ENCODE measurements at places on chromosomes 2 and 18.

DNA sequence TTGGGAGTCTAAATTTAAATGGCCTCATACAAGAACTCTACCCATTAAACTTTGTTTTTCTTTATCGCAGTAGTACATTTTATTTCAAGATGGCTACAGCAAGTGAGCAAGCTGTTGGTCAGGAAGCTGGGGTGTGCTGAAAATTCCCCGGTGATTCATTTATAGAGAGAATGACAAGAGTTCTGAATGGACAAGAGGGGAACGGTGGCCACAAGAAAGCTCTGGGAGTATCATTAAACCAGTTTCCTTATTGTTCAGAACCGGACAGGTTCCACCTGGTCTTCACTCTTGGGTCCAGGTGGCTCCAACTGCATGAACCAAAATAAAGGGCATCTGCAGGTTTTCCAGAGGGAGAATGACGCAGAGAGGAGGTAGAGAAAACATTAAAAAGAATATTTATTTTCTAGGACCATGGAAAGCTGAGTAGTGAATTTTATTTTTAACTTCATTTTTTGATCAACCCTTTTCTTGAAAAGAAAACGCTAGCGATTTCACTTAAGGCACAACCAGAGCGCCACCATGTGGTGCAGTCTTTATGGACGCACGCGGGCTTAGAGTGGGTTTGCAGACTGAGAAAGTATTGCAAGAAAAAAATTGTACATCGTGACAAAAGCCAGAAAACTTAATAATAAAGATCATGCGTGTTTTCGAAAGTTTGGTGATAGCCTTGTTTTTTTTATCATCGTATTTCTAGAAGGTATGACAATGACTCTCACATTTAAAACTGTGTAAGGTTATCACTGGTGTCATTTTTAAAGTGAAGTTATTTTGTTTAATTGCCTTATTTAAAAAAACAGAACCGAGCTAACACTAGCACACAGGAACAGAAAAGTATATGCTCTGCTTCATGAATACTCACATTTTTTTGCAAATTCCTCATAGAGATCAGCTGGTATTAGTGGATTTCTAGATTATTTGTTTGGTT, 97.9 kb upstream of the NOL4 start:
- no peak for DNase-seq

GRCh38 chr2:112767693-112768330, 3.4 kb upstream of the CKAP2L start:
- DNase-seq: no peak

- no peak for DNase-seq
Measured at GRCh38 chr18:22547807-22548561, 130.3 kb upstream of the CTAGE1 start.

- no peak for DNase-seq
Measured at GRCh38 chr2:187081461-187081860, 232.5 kb upstream of the ZSWIM2 start.

DNA sequence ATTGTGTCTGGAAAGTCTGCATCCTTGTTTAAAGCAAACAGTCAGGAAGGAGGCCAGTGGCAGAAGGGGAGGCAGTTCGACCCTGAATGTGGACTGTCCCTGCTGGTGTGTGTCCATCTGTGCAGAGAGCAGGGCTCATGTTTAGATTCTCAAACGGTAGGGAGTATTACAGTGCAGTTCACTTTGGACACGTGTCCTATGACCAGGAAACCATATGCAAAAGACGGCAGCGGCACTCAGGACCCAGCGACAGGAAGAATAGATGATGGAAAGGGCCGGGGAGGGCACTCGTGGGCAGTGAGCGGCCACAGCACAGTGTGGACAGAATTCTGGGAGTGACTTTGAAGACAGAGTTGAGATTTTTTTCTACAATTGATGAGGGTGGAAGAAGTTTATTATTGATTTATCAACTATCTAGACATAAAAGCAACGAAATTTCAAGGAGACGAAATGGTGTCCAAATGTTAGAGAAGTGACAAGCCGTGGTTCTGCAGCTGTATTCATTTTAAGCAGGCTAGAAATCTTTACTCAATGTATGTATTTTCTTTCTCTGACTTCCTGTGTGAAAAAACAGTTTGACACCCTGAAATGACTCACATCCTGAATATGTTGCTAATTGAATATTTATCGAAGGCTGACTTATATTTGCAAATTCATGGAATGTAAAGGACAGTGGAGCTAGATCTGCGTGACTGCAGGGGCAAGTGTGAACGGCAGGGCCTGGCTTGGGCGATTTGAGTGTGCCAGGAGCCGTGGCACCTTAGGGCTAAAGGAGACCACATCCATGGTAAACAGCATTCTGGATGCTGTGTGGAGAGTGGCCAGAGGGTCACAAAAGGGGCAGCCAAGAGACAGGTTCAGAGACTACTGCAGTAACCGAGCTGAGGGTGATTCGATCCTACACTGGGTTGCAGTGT, 214.2 kb downstream of the PTGR3 start:
- no peak for DNase-seq

DNA sequence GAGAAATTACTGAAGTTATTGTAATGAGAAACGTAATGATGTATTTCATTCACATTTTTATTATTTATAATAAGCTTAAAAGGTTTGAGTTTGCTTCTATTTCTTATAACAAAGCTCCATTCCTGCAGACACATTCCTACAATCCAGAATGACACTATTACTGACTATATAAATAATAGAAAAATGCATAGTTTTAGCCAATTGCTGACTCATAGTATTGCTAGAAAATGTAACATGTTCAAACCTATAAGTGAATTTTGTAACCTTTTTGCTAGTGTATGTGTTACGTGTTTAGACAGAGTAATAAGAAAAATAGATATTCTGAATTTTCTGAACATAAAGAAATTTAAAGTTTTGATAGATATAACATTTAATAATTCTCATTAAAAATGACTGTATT, 9.3 kb upstream of the VWC2L start:
- no peak for DNase-seq

- no peak for DNase-seq
Measured at GRCh38 chr18:2654928-2655177, 673 bp upstream of the SMCHD1 start.
